Articular chondrocyte of knee joint (primary cell): ENCODE measurements at places on chromosomes 1 and 21. TPM values are rescaled to one million over a fixed set of nuclear protein-coding genes. Genes with fewer than 3 reads are reported as not detected.

Gene MTMR11
- total RNA-seq: 14.8 and 18.9 TPM in 2 replicates

Gene FYB2
- not detected in 2 replicates for total RNA-seq

Gene OR2T29
- total RNA-seq: not detected in 2 replicates

Gene RAB25
- 0.13 TPM in 1 of 2 replicates, not detected in the other for total RNA-seq

Gene PLPPR4
- total RNA-seq: 0.39 and 0.54 TPM in 2 replicates

Gene HEATR1
- total RNA-seq: 47.0 and 59.2 TPM in 2 replicates

Gene PDPN
- 92.0 and 120 TPM in 2 replicates for total RNA-seq

Gene LCE3D
- total RNA-seq: not detected in 2 replicates

Gene RIPPLY3
- total RNA-seq: 0.11 TPM in 1 of 2 replicates, not detected in the other

Gene DMBX1
- total RNA-seq: not detected in 2 replicates

Gene S100B
- 8.5 and 28.0 TPM in 2 replicates for total RNA-seq

Gene FCGR3A
- total RNA-seq: not detected in 2 replicates

Gene NEGR1
- 83.2 and 84.0 TPM in 2 replicates for total RNA-seq

Gene HHAT
- total RNA-seq: 4.7 and 9.7 TPM in 2 replicates

Gene C4BPA
- not detected in 2 replicates for total RNA-seq

Gene STUM
- total RNA-seq: under 0.01 TPM in 2 replicates

Gene SMIM11
- total RNA-seq: 8.2 and 14.4 TPM in 2 replicates

Gene CDA
- total RNA-seq: 10.1 and 15.0 TPM in 2 replicates
